Stimulated activated CD8-positive, alpha-beta memory T cell treated with anti-CD3 and anti-CD28 coated beads, Interleukin-4, amount 100 ng/mL, for 24 hours (primary cell): ENCODE measurements at places on chromosomes 2 and 18.
A peak's percentile ranks its signal among the peaks of the same experiment; 100 is the strongest.

GRCh38 chr2:19104503-19104902 is 253.9 kb downstream of the OSR1 start:
- DNase-seq = no peak

GRCh38 chr2:120012771-120013596 is at the start of gene EPB41L5:
TSS of gene EPB41L5 (plus strand) at chr2:120013077. CDS start at chr2:120019085, 6,008 bp downstream.
- DNase-seq = peak; percentile 80

GRCh38 chr2:163347982-163348856 is 387.6 kb downstream of the FIGN start:
- no peak for DNase-seq

DNA sequence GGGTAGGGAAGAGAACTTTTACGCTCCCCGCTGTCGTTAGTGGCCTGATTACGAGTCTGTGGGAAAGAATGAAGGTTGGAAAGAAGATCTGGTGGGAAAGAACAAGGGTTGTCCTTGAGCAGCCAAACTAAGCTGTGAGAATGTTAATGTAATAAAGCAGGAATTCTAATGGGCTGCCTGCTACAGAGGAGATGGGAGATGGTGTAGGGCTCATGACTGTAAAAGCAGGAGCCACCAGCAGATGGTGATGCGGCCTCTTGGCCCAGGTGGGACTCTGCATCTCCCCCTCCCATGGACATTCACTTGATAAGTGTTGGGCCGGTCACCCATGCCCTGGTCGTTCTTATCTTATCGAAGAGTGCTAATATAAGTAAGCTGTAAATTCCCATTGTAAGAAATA is 150.0 kb downstream of the NEDD4L start:
- DNase-seq = no peak

- no peak for DNase-seq
Observed at GRCh38 chr2:29281916-29282247, 166.7 kb downstream of the CLIP4 start.

DNA sequence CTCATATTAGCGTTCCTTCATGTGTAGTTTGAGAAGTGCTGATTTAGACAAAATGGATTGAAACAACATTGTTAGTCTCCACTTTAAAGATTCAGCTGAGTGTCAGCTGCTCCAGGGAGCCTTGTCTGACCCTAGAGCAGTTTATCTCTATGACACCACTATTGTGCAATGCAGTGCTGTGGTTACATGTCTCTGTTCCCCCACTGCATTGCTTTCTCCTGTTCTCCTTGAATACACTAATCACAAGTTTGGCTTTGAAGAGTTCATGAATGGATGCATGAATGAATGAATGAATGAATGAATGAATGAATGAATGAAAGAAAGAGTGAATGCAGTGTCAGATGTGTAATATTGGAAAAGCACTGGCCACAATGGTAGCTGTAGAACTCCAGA is 38.3 kb downstream of the GCG start:
- DNase-seq = no peak

- DNase-seq = no peak
Observed at GRCh38 chr2:59726228-59727120, 827.0 kb downstream of the BCL11A start.

DNA sequence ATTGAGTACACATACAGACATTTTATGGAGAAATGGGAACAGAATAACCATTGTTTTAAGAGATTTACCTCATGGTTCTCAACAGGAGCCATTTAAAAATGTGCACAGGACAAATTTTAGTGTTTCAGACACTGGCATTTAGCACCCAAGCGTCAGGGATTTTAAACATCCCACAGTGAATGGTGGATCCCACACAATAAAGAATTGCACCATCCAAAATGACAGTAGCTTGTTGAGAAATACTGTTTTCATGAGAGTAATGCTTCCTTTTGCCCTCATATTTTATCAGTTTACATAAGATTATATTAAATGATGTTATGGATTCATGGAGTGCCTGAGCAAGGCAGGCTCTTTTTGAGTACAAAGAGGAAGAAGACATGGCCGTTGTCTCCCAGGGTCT is 54.0 kb downstream of the MFSD6 start:
- no peak for DNase-seq

DNA sequence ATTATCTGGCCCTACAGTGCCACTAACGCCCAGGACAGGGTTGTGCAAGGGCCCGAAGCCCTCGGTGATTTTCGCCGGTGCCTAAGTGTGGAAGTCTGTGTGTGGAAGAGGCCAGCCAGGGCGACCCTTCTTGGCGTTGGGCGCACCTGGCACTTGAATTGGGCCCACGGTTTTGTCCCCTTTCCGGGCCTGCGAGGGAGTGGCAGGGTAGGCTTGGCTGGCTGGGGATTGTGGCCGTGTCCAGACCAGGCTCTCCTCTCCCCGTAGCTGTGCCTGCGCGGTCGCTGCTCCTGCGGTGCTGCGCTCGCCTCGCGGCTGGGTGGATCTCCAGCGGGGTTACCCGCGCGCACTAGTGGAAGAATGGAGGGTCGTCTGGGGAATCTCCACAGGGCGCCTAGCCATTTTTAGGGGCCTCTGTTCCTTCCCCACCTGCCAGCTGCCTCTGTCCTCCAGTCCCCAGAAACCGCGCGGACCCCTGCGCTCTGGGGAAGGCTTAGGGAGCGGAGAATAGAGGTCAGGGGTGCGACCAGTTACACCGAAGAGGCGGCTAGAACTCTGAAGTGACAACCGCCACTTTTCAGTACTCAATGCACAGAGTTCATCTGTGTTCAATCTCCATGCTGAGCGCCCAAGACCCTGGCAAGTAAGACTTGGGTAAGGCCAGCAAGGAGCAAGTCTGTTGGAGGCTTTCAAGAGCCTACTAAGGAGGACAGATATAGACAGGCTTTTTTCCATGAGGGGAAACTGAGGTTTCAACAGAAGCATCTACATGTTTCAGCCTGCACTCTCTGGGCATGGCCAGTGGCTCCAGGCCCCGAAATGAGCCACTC is 16.0 kb downstream of the EVX2 start:
- DNase-seq = no peak

GRCh38 chr2:237315170-237315828 is 98.7 kb downstream of the COL6A3 start:
- no peak for DNase-seq

DNA sequence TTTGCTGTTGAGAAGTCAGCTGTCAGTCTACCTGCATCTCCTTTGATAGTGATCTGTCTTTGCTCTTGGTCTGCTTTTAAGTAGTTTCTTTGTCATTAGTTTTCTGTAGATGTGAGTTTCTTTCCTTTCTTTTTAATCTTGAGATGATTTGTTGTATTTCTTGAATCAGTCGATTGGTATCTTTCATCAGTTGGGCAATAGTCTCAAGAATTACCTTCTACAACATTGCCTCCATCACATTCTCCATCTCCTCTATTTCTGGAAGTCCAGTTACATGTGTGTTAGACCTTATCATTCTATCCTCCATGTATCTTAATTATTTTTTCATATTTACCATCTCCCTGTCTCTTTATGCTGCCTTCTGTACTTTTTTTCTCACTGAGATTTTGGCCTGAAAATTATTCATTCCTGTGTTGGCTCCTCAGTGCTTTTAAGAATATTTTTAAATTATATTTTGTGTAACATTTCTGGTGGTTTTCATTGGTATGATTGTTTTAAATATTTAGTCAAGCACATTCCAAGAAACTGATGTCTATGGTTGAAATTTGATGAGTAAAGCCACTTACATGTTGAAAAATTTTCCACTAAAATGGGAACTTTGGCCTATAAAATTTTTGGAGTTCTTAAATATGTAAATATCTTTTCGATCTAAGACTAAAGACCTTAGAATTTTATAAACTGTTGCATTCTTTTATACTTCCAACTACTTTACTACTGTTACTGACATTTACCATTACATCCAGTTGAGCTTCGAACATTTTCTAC is 239.5 kb upstream of the MGAT5 start:
- no peak for DNase-seq

DNA sequence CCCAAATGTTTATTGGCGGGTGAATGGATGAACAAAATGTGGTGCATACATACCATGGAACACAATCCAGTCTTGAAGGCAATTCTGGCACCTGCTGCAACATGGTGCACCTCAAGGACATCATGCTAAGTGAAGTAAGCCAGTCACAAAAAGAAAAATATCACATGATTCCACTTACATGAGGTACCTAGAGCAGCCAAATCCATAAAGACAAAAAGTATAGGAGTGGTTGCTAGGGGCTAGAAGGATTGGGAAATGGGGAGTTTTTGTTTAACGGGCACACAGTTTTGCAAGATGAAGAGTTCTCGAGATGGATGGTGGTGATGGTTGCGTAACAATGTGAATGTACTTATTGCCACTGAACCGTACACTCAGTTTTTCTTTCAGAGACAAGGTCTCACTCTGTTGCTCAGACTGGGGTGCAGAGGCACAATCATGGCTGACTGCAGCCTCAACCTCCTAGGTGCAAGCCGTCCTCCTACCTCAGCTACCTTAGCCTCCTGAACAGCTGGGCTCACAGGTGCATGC is 90.9 kb upstream of the CERS6 start:
- no peak for DNase-seq

GRCh38 chr18:45920367-45920766 is 46.8 kb downstream of the EPG5 start:
- DNase-seq = no peak

- no peak for DNase-seq
Observed at GRCh38 chr2:137964066-137964858, at the start of gene HNMT. TSS of gene HNMT (plus strand) at chr2:137964473. CDS start at chr2:137964492, 19 bp downstream.

GRCh38 chr18:64539847-64540246 is 391.0 kb upstream of the LINC00305 start:
- no peak for DNase-seq

DNA sequence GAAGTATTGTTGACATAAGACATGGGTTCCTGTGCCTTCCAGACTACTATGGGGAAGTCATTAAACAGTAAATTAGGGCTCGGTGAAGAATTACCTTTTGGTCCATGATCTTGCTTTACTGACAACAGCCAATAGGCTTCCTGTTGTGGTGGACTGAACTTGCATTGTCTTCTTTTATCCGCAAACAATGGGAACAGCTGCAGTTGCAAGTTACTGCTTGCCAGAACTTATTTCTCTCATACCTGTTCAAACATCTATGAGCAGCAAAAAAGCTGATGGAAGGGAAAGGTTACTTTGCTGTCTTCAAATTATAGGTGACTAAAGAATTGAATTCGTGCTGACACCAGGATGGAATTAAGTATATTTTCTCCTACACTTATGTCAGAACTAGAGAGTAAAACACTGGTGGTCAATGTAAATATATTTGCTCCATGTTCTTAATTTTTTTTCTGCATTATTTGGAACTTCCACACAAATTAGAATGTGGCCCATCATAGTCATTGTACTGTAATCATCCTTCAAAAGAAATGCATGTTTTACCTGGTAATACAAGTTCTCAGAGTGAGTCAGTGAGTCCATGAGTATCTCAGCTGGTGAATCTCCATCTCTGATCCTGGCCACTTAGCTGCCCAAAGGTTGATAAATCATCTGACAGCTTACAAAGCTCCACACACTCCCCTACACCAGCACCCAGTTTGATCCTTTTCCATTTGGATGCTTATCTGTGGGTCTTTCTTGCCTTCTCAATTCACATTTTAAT is 37.3 kb upstream of the RNF152 start:
- no peak for DNase-seq

- DNase-seq = no peak
Observed at GRCh38 chr2:71681626-71682025, 228.3 kb downstream of the DYSF start.

- DNase-seq = no peak
Observed at GRCh38 chr2:97718942-97719341, 5.6 kb downstream of the ZAP70 start.

DNA sequence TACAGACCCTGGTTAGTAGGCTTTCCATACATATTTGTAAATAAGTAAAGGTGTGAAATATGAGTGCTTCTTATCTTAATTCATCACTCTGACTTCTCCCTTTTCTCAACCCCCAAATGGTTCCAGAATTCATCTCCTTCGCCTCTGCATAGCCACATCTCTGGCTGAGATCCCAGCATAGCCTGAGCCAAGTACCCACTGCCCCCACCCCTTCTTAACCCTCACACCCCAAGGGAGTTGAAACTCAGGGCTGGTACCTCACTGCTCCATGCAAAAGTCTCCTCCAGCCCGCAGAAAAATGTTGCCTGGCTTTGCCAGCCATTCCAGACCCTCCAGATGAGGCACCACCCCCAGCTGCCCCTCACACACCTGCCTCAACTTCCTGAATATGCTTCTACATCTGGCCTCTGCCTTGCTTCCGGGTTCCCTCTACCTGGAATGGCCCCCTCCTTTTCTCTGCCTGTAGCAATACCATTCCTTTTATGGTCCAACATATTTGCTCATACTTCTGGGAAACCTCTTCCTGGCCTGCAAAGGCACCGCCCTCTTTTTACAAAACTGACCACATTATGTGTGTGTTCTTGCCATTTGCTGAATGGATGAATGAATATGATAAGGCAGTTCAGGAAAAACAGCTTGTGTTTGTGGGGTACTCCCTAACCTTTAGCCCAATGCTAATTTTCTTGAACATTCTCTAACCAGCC is 112.8 kb downstream of the CELF4 start:
- DNase-seq = no peak
